Renal pelvis (tissue), 12 donors: ENCODE measurements at places on chromosomes 12 and 14.

- no peak for DNase-seq
These were observed 56.5 kb downstream of the TECPR2 start for GRCh38 chr14:102419276-102419675.

- no peak for DNase-seq
These were observed 143.9 kb upstream of the TMEM132C start for GRCh38 chr12:128123096-128123495.

GRCh38 chr14:68658029-68658509 lies 134.8 kb downstream of the ZFP36L1 start:
- DNase-seq = no peak

GRCh38 chr12:9992296-9992695 lies 6.6 kb downstream of the CLEC1B start:
- no peak for DNase-seq

- DNase-seq = no peak
These were observed 10.1 kb downstream of the NUDT4 start for GRCh38 chr12:93387780-93388179.

DNA sequence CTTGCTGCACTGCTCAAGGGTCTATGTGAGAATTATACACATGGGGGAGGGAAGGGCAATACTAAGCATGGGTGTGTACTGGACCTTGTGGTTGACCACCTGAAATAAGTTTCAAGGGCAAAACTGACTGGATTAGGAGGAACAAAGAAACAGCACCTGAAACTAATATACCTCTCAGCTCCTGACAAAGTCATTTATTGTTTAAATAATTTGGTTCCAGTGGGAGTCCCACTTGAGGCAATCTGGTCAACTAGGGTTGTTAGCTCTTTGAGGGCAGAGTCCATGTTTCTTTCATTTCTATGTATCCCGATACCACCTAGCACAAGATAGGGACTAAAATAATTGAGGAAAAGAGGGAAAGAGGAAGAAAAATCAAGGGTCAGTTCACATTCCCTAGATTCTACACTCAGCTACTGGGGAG lies 45.5 kb downstream of the STXBP6 start:
- DNase-seq = no peak

DNA sequence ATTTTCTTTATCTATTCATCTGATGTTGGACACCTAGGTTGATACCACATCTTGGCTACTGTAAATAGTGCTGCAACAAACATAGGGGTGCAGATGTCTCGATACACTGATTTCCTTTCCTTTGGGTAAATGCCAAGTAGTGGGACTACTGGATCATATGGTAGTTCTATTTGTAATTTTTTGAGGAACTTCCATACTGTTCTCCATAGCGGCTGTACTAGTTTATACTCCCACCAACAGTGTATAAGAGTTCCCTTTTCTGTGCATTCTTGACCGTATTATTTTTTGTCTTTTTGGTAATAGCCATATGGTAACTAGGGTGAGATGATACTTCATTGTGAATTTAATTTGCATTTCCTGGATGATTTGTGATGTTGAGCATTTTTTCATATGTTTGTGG lies 71.8 kb downstream of the LRP6 start:
- DNase-seq = no peak

GRCh38 chr14:35222324-35222723 lies 69.9 kb upstream of the PSMA6 start:
- DNase-seq = no peak

- DNase-seq = no peak
These were observed 31.4 kb downstream of the SSPN start for GRCh38 chr12:26226629-26227360.

- DNase-seq = no peak
These were observed 232.6 kb downstream of the EFCAB11 start for GRCh38 chr14:89721956-89722355.

- no peak for DNase-seq
These were observed 20.8 kb downstream of the BCAT1 start for GRCh38 chr12:24928131-24928530.

DNA sequence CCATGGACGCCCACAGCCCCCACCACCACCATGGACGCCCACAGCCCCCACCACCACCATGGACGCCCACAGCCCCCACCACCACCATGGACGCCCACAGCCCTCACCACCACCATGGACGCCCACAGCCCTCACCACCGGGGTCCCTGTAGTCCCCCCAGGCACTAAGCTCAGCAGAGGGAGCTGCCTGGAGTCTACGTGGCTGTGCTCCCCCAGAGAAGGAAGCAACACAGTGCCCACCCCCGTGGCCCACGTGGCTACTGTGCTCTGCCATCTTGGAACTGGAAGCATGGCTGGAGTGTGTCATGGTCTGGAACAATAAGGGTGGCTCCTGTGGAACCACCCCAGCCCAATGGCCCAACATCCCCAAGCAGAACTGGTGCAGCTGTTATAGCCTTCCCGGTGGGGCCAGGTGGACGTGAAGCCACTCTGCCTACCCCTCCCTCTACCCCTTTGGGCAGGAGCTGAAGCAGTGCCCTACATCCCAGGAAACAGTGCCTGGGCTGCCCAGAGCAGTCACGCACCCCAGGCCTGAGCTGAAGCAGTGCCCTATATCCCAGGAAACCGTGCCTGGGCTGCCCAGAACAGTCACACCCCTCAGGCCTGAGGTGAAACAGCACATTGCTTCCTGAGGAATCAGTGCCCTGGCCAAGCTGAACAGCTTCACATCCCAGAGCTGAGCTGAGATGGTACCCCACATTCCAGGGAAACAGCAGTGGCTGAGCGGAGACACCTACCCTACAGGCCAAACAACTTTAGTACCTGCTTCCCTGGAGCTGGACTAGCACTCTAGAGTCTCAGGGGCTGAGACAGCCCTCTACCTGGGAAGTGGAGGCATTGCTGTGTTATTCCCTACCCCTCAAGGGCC lies 9.0 kb upstream of the SFSWAP start:
- no peak for DNase-seq

DNA sequence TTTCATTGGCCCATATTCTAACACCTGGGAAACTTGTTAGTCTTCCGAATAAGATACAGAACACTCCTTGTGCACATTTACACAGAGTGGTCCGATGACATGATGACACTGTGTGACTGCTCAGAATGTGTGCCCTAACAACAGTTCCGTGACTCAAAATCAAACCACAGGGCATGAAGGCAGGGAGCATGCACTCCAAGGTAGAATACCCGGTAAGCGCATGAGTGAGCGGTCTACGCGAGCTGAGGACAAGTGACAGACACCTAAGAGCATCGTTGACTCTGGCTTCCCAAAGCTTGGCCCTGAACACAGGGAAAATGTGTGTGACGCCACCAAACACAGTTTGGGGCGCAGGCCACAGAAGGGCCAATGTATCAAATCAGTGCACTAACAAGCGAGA lies 18.6 kb downstream of the CLIP1 start:
- DNase-seq = no peak

GRCh38 chr12:26798023-26798422 lies 35.0 kb downstream of the ITPR2 start:
- peak; percentile 90 for DNase-seq

- DNase-seq = no peak
These were observed 195.8 kb upstream of the DIO3 start for GRCh38 chr14:101365329-101366158.

- no peak for DNase-seq
These were observed 100.9 kb downstream of the UNC79 start for GRCh38 chr14:93531644-93532043.

DNA sequence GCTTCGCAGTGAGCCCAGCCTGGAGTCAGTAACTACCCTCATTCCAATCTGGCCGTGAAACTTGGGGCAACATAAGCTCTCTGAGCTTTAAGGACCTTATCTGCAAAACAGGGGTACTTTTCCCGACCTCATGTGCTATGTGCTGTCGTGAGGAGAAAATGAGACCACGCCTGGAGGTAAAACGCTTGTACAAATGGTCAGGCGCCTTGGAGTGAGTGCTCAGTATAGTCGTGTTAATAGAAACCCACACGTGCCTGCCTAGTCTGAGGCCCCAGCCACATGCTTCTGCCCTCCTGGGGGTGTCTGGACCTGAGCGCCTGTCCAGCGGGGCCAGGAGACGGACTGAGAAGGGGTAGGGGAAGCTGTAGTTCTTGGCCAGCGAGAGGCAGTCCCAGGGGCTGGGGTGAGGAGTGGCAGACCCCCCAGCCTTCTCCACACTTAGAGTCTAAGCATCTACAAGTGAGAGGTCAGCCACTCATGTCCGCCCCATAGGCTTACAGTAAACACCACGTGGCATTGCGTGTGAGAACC lies 4.9 kb downstream of the AQP5 start:
- no peak for DNase-seq

DNA sequence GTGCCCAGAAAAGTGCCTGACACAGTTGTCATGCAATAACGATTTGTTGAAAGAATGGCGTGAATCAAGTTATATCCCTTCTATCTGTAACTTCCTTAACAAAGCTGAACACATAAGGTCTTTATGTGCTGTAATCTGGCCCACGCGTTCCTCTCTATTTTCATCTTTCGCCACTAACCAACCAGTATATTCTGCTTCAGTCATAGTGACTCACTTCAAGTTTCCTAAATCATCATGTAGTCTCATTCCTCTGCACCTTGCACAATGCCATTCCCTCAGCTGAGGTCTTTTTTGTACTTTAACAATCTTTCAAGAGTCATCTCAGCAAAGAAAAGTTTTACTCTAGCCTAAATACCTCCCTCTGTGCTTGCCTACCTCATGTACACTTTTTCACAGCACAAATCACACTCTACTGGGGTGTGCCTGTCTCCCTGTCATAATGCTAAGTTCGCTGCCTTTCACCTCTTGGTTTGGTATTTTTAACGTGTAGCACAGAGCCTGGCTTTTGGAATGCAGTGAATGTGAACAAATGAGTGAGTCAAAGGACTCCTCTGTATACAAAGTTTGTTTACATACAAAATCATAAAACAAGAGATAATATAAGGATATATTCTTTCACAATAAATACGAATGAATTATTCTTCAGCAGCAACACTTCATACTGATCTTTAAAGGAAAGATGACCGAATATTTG lies 2.9 kb upstream of the CMAS start:
- no peak for DNase-seq

GRCh38 chr12:33317746-33318145 lies 121.9 kb downstream of the SYT10 start:
- DNase-seq = no peak

GRCh38 chr12:123907726-123908476 lies 64.7 kb downstream of the CCDC92 start:
- no peak for DNase-seq

- DNase-seq = no peak
These were observed 58.0 kb downstream of the PEBP1 start for GRCh38 chr12:118193958-118194357.

DNA sequence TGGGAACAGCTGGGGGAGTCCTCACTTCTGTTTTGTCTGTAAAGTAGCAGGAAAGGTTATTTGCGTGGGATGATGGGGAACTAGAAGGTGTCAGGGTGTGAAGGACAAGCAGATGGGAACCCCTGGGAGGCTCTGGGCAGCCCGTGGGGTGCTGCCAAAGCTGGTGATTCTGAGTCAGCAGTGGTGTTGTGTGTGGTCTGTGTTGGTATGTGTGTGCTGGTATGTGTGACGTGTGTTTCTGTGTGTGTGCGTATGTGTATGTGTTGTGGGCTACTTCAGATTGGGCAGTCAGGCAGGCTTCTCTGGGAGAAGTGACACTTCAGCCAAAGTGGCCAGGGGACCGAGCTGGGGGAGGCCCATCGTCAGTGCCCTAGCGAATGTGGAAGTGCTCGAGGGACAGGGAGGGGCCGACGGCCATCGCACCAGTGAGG lies 15.3 kb upstream of the BDKRB2 start:
- no peak for DNase-seq

- DNase-seq = no peak
These were observed 40.5 kb upstream of the TBC1D15 start for GRCh38 chr12:71799106-71799505.

GRCh38 chr12:61629702-61630101 lies 630.5 kb upstream of the USP15 start:
- no peak for DNase-seq

DNA sequence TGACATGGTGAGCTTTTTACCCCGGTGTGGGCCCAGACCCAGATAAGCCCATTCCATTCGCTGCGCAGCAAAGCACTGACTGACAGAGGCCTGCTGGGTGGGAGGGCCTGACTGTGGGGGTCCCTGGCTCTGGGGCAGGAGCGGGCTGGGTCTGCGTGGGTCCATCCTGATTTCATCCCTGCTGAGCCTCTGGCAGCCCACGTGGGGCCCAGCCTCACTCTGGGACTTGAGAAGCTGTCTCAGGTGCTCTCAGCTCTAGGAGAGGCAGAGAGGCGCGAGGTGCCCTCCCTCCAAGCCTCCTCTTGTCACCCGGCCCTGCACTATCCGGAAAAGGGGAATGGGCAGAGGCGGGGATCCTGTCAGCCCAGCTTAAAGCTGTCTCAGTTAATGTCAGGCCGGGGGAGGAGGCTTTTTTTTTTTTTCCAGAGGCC lies 927 bp downstream of the ABCB9 start:
- DNase-seq = no peak

DNA sequence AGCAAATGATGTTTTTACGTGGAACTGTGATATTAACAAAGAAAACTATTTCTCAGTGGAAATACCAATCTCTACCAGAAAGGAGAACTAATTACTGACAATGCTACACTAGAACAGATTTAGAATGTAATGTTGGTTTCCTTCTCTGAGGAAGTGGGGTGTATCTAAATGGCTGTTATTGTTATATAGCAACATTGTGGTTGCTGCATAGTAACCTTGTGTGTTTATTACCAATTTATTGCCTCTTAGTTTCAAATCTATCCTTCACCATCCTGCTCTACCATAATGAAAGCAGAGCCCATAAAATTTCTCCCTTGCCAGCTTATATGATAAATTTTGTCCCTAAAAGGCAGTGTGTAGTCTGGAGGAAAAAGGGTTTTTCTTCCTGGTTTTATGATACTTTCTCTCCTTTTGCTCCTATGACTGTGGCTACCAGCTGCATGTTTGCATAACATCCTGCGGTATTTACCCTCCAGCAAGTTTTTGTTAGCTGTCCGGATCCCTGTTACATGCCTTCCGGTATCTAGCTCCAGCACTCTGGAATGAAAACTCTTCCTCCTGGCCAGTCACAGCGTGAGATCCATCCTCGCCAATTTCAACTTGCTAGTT lies 5.7 kb upstream of the KLRK1 start:
- peak; percentile 24 for DNase-seq

DNA sequence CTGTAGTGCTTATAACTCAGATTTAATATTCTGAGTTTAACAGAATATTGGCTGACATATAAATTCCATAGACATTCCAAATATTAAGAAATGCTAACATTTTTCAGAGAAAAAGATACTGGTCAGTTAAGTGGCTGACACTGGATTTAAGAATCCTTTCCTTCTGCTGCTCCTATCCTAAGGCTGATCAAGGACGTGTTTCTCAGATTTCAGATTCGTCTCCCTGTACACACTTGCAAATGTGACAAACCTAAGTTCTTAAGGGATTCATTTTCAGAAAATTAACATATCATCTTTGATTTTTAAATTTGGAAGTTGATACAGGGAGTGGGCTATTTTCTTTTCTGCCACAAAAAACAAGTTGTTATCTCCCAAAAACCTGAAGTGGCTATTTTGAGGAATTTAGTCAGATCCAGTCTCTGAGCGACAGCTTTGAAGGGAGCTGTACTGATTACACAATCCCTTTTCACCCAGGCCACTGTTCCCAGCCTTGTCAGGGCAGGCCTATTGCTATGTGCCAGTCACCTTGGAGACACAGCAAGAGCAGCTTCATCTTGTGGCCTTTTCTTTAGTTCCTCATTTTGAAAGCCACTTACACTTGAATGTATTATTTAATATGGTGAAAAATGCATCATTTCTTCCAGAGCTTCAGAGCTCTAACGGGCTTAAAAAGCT lies 370.6 kb downstream of the KCNH5 start:
- DNase-seq = no peak

GRCh38 chr14:103808403-103809001 lies 38.9 kb downstream of the PPP1R13B start:
- peak; percentile 69 for DNase-seq
